Stimulated activated CD8-positive, alpha-beta memory T cell treated with anti-CD3 and anti-CD28 coated beads, Interleukin-2, amount 100 ng/mL, for 1 hour (primary cell): ENCODE measurements at places on chromosomes 3 and 15.

DNA sequence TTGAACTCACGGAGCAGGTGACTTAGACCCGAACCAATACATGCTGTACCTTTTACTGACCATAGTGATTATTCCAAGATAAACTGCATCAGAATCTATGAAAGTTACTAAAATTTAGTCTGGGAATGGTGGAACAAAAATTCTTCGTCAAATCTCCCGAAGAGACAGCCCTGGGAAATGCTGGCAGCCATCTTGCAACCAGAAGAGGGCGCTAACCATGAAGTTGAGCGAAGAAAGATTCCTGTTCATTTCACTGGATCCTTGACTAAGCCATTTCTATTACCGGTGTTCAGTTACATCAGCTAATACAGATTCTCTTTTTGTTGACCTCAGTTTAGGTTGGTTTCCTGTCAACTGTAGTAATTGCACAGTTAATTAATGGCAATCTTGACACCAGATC, 199.6 kb downstream of the SLC9A9 start:
- DNase-seq, result no peak

DNA sequence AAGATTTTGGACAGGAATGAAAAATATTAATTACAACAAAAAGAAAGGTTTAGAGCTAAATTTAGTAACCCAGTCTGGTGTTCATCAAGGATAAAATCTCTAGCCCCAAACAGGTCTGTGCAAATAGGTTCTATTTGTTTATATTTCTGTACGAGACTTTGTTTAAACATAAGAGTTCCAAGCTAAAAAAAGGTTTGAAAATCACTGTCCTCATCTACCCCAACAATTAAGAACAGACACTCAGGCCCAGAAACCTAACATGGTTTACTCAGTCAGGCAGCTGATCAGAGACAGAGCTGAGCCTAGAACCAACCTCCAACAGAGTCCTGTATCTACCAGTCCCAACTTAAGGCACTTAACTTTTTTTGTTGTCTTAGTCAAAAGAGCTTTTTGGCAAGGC, 49.3 kb downstream of the SNX4 start:
- no peak for DNase-seq

GRCh38 chr3:46901591-46902187, 24.2 kb downstream of the PTH1R start:
- no peak for DNase-seq

- no peak for DNase-seq
These were observed 370.0 kb upstream of the FRG2C start for GRCh38 chr3:75294124-75294523.

GRCh38 chr3:193791041-193792032, 198.3 kb downstream of the OPA1 start:
- DNase-seq, result no peak

DNA sequence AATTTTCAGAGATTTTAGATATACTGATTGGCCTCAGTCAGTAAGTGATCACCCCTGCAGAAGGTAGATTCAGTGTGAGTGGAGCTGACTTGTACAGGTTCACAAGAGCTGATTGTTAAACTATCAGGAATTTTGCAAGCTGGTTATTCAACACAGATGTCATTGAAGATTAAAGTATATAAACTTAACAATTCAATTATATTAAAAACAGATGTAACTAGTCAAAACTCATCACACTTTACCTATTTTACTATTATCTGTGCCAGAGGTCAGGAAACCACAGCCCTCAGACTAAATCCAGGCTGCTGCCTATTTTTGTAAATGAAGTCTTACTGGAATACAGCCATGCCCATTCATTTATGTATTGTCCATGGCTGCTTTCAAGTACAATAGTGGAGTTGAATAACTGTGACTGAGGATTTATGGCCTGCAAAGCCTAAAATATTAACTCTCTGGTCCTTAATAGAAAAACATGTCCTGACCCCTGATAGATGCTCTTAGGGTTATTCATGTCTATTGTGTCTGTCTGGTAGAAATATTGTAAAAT, 429.3 kb upstream of the PDZRN3 start:
- no peak for DNase-seq

DNA sequence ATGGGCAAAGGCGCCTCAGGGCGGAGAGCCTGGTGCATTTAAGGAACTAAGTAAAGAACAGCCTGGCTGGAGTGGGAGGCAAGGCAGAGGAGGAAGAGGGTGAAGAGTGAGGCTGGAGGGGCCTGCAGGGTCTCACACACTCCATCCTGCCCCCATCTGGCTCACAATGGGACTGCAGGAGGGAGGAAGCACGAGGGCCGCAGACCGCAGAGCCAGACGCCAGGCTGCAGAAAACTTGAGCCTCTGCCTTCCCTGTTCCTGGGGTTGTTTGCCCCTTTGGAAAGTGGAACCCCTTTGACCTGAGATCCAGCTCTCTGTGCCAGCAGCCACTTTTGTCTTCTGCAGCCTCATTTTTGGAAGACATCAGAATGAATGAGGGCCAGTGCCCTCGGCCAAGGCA, 138.0 kb downstream of the SRGAP3 start:
- no peak for DNase-seq

DNA sequence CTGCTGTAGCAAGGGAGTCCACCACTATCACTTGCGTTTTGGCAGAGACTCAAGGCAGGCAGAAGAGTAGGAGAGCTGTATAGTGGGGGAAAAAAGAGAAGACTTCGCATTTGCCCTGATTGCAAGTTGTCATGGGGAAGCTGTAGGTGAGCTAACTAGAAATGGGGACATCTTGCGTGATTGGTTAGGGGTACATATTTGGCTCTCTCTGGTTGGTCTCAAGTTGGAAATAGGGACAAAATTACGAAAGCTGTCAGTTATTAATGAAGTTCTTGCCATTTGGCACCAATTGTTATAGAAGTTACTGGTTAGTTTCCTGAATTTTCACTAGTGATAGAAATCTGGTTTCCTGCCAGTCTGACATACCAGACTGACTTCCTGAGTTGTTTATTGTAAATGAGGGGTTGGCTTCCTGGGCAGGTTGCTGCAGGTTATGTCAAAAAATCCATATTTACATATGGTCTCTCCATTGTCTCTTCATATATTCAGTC, 8.2 kb upstream of the SENP7 start:
- DNase-seq, result no peak

- DNase-seq, result no peak
These were observed 162.9 kb downstream of the ITPR1 start for GRCh38 chr3:4656059-4656458.

- no peak for DNase-seq
These were observed 26.7 kb upstream of the SNRK start for GRCh38 chr3:43259626-43260025.

- DNase-seq, result no peak
These were observed 69.3 kb downstream of the CLSTN2 start for GRCh38 chr3:140004271-140004670.

- no peak for DNase-seq
These were observed 120.9 kb downstream of the ERC2 start for GRCh38 chr3:56347219-56347871.

GRCh38 chr3:152977366-152977765, 142.4 kb downstream of the P2RY1 start:
- no peak for DNase-seq

DNA sequence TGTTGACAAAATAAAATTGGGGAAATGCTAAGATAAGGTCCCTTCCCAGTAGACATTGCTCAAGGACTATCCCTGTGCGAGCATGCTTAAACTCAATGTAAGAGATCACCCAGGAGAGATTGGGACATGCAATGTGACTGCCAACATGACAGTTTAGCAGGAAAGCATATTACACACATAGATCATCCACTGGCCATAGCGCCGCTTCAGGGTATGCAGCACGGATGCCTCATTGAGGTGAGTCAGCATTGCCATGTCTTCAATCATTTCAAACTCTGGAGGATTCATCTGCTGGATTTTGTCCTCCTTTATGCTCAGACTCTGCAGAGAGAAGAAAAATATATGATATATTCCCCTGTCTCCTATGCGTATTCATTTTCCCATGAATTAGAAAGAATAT, 8.9 kb downstream of the MYH15 start:
- DNase-seq, result no peak

DNA sequence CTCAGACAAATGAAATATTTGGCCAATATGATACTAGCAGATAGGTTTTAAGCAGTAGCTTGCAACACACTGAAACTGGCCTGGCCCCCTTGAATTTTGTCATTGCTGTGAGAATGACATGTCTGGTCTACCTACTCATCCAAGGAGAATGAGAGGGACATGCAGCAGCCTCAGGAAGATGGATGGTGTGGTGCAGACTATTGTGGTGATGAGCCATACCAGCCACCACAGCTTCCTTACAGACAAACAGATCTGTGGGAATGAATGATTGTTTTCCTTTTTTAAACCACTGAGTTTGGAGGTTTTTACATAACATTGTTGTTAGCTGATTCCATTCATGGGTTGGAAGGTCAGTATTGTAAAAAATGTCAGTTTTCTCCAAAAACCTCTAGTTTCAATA, 133.7 kb upstream of the POU1F1 start:
- no peak for DNase-seq

- DNase-seq, result no peak
These were observed 182.3 kb upstream of the LPP start for GRCh38 chr3:187971629-187972028.

- no peak for DNase-seq
These were observed 119.4 kb upstream of the STRIT1 start for GRCh38 chr3:155412904-155413303.

GRCh38 chr3:45693941-45694521, 4.8 kb downstream of the SACM1L start:
- DNase-seq, result no peak

DNA sequence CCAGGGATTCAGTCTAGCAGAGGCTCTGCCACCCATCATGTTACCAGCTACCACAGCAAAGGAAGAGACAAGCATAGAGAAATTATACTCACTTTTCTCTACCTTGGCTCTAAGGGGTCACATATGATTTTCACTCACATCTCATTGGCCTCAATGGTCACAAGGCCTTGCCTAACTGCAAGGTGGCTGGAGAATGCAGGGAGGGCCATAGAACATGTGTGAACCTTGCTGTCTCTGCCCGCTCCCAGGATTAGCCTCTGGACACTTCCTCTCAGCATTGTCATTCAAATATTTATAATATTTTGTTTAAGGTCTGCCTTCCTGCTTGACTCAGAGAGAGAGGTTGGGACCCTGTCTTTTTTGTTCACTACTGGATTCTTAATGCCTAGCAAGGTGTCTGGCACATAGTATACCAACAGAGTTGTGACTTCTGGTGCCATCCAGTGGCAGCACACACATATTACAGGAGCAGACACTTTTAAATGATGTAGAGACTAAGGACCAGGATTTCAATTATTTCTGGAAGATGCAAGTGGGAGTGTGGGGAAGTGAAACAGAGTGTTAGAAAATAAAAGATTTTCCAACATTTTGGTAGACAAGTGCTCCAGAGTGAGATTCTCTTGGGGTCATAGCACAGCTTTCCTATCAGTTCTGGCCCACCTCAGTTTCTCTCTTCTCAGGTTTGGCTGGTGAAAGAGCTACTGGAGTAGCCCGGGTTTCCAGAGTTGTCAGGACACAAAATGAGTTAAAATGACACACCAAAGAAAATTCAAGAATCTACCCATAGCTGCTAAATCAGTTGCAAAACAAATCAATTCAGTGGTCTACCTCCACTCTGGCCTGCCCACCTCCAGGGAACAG, 119.0 kb upstream of the RASGRP1 start:
- DNase-seq, result peak; percentile 51

GRCh38 chr3:13579063-13579462, 30.1 kb downstream of the FBLN2 start:
- no peak for DNase-seq

- no peak for DNase-seq
These were observed 7.7 kb downstream of the CCRL2 start for GRCh38 chr3:46414739-46415138.

- DNase-seq, result no peak
These were observed 11.6 kb upstream of the EPB42 start for GRCh38 chr15:43232289-43232874.

GRCh38 chr3:12461097-12461649, 23.1 kb upstream of the TSEN2 start:
- DNase-seq, result no peak

DNA sequence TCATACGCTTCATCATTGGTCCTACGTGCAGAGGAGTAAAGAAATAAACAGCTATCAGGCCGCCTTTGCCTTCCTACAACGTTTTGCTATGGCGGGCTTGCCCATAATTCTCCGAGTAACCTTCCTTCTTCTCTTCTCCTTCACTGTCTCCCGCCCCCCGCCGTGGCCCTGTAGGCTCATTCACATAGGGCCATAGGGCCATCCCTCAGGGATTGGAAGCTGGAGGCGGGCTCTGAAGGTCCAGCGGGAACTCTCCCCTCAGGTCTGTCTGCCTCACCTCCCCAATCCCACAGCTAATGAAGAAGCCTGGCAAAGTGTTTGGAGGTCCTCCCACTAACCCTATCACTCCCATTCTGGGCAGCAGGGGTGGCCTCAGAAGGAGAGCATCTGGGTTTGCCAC, 43.6 kb downstream of the SEMA5B start:
- no peak for DNase-seq

- DNase-seq, result no peak
These were observed 19.5 kb upstream of the PXYLP1 start for GRCh38 chr3:141212101-141212500.

DNA sequence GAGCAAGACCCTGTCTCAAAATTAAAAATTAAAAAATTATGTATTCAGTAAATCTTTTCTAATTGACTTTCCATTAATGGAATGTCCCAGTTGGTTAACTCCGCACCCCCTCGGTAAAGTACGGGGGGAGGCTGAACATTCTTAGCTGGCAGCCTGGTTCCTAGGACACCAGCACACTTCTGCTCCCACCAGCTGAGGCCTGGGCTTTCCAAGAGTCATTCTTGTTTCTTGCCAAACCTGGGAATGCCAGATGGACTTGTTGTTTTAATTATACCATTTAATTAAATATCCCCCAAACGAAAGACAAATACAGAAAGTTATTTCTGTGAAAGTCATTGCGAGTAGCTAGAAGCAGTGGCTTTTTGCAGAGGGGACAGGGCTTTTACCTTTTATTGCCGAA, 179.4 kb downstream of the VGLL4 start:
- DNase-seq, result no peak
